ACHN (cell line): ENCODE measurements at places on chromosomes 1 and 21.

DNA sequence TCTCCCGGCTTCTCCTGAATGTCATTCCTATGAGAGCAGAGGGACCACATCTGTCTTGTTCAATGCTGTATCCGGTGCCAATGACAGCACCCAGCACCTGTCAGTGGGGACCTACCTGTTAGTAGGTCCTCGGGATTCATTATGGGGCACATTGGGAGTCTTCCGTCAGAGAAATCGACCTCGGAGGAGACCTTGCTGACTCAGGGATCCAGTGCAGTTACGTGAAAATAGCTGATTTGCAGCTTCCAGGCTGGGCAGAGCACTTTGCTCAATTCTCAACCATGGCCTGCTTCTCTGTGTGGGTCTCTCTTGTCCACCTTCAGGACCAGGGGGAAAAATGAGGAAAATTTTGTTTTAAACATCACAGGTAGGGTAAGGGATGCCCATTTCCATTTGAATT lies 130.2 kb downstream of the PRDM2 start:
- no peak for DNase-seq

DNA sequence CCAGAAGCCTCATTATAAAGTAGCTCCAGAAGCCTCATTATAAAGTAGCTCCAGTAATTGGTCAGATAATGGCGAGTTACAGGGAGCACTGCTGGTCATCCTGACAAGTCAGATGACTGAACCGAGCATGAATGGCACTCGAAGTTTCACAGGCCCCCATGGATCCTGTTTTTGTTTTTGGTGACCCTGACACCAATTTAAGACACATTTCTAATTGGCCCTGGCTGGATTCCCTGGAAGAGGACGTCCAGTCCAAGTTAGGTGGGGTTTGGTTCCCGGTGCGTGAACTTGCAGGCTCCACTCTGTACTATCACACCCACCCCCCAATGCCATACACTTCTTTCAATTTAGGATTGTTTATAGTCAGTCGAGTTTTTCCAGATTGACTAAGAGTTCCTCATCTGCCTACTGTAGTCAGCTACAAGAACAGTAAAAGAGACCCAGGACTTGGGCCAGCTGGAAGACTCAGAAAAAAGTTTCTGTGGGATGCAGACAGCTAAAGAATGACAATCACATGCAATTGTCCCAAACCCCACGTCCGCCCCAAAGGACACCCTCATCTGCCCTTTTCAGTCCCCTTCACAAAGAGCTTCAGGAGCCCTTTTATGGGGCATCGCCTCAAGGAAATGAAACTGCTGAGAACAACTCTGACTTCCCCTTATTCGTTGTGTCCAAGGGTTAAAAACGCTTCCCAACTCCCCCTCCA lies 2.7 kb downstream of the DHRS3 start:
- DNase-seq: no peak

- no peak for DNase-seq
These were observed 6.3 kb upstream of the ETV3 start for GRCh38 chr1:157144509-157144908.

DNA sequence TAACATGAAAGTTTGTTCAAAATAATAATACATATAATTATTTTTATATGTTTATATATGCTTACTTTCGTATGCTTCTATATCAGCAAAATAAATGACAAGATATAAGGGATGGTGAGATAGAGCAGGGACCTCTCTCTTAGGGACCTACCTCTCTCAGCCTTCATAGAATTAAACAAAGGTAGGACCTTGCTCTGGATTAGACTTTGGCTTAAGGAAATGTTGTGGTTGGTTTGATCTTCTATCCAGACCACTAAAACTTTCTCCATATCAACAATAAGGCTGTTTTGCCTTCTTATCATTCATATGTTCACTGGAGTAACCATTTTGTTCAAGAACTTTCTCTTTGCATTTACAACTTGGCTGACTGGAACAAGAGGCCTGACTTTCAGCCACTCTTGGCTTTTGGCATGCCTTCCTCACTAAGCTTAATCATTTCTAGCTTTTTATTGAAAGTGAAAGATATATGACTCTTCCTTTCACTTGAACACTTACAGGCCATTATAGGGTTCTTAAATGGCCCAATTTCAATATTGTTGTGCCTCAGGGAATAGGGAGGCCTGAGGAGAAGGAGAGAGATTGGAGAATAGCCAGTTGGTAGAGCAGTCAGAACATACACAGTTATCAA lies 14.4 kb downstream of the FRRS1 start:
- DNase-seq: peak; percentile 26

- no peak for DNase-seq
These were observed 108.2 kb upstream of the TMPRSS2 start for GRCh38 chr21:41616031-41616591.

DNA sequence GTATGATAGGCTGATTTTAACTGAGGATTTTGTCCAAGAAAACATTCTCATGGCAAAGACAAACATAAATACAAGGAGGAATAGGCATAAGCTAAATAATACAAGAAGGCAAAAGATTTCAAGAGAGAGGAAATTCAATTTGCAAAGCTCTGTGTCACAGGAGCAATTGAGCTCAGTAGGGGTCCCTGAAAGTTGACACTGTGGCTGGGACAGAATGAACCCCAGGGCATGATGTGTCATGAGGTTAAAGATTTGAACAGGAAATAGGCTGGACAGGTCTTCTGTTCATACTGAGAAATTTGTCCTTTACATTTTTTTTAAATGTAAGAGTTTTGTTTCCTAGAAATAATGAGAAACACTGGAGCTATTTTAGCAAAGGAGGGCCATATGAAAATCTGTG lies 555.4 kb upstream of the NEGR1 start:
- no peak for DNase-seq

GRCh38 chr1:47785561-47786271 lies 211.5 kb downstream of the TRABD2B start:
- peak; percentile 33 for DNase-seq

- no peak for DNase-seq
These were observed 474.4 kb downstream of the FAM72C start for GRCh38 chr1:143497374-143497747.

GRCh38 chr1:106548726-106549125 lies 507.7 kb upstream of the PRMT6 start:
- DNase-seq: no peak

DNA sequence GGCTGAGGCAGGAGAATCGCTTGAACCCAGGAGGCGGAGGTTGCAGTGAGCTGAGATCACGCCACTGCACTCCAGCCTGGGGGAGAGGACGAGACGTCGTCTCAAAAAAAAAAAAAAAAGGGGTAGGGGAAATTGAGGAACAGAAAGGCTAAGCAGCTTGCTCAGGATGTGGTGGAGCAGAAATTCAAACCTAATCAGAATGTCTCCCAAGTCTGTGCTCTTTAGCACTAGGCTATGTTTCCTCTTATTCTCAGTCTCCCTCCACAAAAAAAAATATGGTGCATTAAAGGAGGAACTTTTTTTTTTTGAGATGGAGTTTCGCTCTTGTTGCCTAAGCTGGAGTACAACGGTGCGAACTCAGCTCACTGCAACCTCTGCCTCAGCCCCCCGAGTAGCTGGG lies 114.2 kb downstream of the SLC16A1 start:
- no peak for DNase-seq

DNA sequence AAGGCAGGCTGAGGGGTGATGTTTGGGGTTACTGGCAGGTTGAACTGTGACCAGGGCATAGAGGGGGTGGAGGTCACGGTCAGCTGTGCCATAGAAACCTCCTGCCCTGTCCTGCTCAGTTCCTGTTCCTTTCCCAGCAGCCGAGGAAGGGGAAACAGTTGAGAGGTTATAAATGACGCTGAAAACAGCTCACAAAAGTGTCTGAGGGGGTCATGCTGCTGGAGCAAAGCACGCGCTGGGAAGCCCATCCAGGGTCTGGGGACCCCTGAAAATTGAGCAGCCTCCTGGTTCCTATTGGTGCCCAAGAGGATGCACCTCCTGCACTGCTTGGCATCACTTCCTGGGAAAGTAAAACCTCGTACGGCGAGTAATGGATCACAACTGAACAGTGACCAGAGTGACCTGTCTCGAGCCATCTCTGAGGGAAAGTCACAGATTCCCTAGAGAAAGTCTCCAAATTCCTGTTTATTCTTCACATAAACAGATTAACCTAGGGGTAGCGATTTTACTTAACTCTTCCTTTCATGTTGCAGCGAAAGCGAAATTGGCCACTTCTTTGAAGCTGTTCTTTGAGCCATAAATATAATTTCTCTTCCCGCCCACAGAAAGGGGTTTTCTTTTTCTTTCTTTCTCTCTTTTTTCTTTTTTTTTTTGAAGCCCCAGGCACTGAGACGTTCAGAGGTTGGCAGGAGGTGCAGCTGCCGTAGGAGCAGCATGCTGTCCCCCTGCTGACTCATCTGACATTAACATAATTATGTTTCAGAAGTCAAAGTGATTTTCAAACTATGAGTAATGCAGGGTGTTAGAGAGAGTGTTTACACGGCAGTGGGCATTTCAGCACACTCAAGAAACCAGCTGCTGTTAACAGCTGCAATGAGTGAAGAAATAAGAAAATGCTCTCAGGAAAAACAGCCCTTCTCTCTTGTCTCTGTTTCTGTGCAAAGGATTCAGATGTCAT lies 41.8 kb upstream of the ATF3 start:
- DNase-seq: peak; percentile 74
